ENCODE measurements at places on chromosomes 13 and 19. TPM values are rescaled to one million over a fixed set of nuclear protein-coding genes. Genes with fewer than 3 reads are reported as not detected.

DNA sequence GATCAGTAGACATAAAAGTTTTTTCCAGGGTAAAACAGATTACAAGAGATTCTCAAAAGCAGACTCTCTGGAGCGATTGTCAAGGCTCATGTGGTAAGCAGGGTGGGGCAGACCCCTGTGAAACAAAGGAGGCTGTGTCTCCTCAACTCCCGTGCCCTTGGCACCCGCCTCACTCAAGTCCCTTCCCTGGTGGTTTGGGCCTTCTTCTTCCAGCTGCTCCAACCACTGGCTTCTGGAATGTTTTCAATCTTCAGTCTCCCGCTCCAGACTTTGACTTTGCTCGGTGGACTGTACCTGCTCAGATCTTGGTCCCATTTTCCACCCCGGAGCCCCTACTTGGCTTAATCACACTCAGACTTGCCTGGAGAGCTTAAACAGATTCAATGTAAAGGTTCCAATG is 74.8 kb upstream of the STK24 start:
- no peak for DNase-seq
- H3K4me3 ChIP-seq, result no peak overlapping the region
- no peaks in the 10 kb centered on the region for H3K36me3 ChIP-seq
- H3K27ac ChIP-seq, result no peak overlapping the region

DNA sequence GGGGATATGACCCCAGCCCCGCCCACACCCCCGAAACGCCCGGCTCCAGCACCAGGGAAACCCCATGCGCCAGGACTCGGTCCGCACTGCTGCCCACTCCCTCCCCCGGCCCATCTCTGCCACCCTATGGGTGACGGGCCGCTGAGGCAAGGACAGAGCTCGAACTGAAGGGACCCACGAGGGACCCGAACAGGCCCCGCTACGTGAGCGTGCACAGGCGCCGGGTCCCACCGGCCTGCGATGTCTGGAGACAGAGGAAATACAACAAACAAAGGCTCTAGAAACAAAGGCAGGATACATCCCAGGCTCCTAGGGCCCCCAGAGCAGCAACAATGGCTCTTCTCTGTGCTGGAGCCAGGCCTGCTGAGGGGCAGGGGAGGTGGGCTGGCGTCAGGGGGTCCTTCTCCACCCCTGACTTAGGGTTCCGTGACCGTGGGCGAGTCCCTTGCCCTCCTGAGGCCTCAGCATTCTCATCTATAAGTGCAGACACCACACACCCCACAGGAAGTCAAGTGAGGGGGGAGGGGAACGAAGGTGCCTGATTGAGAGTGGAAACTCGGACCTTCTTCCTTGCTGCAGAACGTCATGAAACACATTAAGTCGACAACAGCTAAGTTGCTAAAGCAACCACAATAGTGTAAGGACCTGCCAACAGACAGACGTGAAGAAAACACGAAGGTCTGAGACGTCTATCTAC is 3.1 kb downstream of the ABHD17A start:
- no peak for DNase-seq
- no peaks in the 10 kb centered on the region for H3K27me3 ChIP-seq
- no peaks in the 10 kb centered on the region for H3K36me3 ChIP-seq
- H3K27ac ChIP-seq, result peak overlapping the region; percentile 33
- H3K4me1 ChIP-seq, result peaks cover 19% of the 10 kb centered on the region
- H3K4me3 ChIP-seq, result peak overlapping the region; percentile 93

DNA sequence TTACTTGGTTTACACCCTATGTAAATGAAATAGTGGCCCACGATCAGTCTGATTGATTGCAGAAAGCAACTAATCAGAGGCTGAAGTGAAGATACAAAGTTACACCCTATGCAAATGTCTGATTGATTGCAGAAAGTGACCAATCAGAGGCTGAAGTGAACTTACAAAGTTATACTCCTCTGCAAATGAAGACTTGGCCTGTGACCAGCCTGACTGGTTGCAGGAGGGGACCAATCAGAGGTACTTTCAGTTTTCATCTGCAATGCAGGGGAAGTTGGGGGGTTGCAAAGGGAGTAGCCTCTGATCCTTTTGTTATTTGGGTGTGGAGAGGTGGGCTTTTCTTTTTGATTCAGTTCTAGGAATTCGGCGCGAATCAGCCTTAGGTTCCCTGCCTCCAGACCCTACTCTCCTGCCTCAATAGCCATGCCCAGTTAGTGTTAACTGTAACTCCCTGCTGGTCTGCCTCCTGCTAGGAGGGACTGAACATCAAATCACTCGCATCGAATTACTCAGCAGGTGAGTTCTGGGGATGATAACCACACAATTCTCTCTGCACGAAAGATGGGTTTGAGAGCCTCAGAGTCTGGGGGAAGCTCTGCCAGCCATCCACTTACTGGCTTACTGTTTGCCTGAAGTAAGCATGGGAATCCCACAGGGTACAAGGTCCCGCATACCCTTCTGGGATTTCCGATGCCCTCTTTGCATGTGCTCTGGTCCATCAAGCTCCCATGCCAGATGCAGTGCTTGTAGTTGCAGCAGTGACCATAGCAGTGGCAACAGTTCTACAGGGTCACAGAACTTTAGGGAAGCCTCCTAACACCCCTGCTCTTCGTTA is 7.5 kb downstream of the ARL11 start:
- peaks cover 9% of the 10 kb centered on the region for H3K27me3 ChIP-seq
- H3K27ac ChIP-seq, result no peak overlapping the region
- no peak for DNase-seq
- H3K36me3 ChIP-seq, result no peaks in the 10 kb centered on the region
- H3K4me1 ChIP-seq, result peaks cover 1% of the 10 kb centered on the region

DNA sequence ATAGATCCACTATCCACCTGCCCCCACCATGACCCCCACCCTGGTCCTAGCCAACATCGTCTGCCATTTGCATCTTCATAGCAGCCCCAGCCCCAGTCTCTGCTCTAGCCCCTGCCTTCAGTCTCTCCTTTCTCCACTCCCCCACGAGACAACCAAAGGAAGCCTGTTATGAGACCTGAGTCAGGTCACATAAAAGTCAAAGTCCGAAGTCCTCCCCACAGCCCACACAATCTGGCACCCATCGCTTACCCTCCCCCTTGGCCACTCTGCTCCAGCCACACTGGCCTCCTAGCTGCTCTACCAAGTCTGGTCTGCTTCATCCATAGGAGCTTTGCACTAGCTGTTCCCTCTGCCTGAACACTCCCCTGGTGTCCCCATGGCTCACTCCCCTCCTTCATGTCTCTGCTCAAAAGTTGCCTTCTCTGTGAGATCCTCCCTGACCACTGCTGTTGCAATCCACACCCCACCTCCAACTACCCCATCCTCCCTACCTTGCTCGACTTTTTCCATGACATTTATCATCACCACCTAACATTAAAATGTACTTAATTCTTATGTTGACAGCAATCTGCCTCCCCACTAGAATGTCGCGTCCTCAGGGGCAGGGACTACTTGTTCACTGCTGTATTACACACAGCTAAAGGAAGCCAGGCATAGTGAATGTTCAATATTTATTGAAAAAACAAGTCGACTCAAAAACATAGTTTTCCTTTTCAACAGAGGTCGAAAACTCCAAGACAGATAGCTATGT is 1.2 kb upstream of the PLEKHG2 start:
- H3K27ac ChIP-seq, result peak overlapping the region; percentile 96
- H3K27me3 ChIP-seq, result no peaks in the 10 kb centered on the region
- peak overlapping the region; percentile 98 for H3K4me3 ChIP-seq
- H3K4me1 ChIP-seq, result peaks cover 44% of the 10 kb centered on the region
- DNase-seq, result no peak
- H3K36me3 ChIP-seq, result peaks cover 4% of the 10 kb centered on the region

GRCh38 chr19:3186160-3186688 is 494 bp downstream of the NCLN start:
- no peaks in the 10 kb centered on the region for H3K36me3 ChIP-seq
- no peaks in the 10 kb centered on the region for H3K27me3 ChIP-seq
- peak overlapping the region; percentile 83 for H3K4me3 ChIP-seq
- H3K4me1 ChIP-seq, result peaks cover 15% of the 10 kb centered on the region
- no peak for DNase-seq

DNA sequence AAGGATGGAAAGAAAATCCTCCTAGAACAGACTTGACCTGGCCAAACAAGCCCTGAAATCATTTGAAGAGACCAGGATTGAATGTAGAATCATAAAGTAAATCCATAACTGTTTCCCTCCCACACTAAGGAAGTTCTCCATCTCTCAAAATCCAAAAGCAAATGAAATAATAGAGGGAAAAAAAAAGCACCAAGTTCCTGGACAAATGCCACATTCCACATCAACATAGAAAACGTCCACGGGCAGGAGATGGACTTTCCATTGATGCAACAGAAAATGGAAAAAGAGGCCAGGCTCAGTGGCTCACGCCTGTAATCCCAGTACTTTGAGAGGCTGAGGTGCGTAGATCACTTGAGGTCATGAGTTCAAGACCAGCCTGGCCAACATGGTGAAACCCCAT is 56.2 kb downstream of the INSR start:
- peaks cover 7% of the 10 kb centered on the region for H3K4me1 ChIP-seq
- H3K27ac ChIP-seq, result peak overlapping the region; percentile 19
- H3K27me3 ChIP-seq, result no peaks in the 10 kb centered on the region
- DNase-seq, result no peak
- no peak overlapping the region for H3K4me3 ChIP-seq

The CCDC70 gene
- not detected for total RNA-seq

The ARL11 gene
- 0.10 TPM for total RNA-seq

The ZNF558 gene
- 52.6 TPM for total RNA-seq

The WDR62 gene
- 9.2 TPM for total RNA-seq

The AMER2 gene
- total RNA-seq, result 0.07 TPM

Measured in progenitor cell of endocrine pancreas (in vitro differentiated cells).